ENCODE measurements at places on chromosomes 7 and 10. TPM values are rescaled to one million over a fixed set of nuclear protein-coding genes. Genes with fewer than 3 reads are reported as not detected.

ZNF365 gene
- 1.0 TPM for total RNA-seq

PNLIPRP2 gene
- total RNA-seq: not detected

FEZF1 gene
- not detected for total RNA-seq

ADAM22 gene
- total RNA-seq: 7.9 TPM

DNA sequence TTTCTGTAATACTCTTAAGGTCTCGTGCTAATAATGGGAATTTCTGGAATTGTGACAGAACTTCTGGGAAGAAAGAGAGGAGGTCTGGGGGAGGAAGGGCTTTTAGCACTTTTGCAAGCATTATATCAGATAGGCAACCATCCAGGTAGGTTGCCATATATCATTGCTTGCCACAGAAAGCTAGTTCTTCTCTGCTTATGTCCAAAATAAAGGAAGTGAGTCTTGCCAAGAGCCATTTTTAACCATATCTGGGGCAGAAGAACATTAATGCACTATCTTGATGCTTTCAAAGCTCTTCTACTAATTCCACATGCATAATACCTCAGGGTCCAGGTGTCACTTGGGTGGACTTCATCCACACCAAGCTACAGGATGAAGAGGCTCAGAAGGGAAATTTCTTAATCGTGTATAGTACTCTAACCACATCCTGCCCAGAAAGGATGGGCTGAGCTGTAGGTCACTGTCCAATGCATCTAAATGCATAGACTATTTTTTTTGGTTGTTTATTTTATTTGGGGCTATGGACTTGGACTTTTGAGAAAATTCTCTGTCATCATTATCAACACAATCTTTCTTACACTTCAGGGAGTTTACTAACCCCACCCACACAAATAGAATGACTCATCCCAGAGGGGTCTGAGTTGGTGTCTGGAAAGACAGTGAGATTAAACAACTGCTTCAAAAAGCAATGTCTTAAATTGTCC lies 68.9 kb upstream of the ADO start:
- DNase-seq: no peak

GRCh38 chr10:31146491-31147209 lies 115.0 kb upstream of the ZNF438 start:
- DNase-seq: peak; percentile 61

- no peak for DNase-seq
Measured at GRCh38 chr10:78559661-78560340, 509.0 kb upstream of the ZMIZ1 start.

- DNase-seq: peak; percentile 79
Measured at GRCh38 chr7:135253851-135254771, 20.5 kb downstream of the STRA8 start.

DNA sequence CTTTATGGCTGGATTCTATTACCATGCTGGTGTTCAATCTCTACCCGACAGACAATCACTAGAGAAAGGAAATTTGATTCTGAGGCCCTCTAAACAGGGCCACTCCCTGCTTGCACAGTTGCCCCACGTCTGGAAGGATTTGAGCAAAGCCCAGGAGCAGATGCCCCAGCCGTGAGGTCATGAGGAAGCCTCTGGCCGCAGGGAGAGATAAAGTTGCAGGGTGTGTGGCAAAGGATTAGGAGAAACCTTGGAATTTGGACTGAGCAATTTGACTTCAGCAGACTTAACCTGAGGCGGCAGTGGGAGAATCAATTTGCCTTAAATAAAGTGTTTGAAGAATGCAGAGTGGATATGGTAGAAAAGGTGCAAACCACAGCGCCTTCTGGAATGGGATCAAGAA lies 40.2 kb upstream of the KLF6 start:
- DNase-seq: no peak

DNA sequence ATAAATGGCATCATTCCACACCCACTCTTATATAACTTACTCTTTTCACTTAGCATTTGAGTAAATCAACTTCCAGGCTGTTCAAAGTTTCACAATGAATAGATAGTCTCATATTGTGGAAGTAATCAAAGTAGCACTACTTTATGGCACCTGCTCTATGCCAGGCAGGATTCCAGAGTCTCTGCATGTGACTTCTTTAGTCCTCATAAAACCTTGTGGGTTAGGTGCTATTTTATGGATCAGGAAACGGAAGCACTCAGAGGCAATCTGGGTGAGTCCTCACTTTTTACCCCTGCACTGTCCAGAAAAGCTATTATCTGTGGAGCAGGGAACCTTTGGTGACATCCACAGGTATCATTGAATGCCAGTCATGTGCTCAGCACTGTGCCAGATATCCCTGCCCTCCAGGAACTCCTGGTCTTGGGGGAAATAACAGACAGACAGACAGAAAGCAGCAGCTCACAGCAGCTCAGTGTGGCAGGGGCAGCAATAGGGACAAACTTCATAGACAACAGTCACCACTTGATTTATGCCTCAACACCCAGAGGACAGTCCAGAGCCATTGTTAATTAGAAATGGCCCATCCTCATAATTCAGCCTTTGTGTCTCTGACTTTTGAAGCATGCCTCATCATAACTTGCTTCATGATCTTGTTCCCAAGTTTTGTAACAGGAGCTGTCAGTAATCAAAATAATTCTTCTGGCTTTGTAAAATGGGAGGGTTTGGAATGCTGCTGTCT lies 160.6 kb downstream of the SEC23IP start:
- no peak for DNase-seq

DNA sequence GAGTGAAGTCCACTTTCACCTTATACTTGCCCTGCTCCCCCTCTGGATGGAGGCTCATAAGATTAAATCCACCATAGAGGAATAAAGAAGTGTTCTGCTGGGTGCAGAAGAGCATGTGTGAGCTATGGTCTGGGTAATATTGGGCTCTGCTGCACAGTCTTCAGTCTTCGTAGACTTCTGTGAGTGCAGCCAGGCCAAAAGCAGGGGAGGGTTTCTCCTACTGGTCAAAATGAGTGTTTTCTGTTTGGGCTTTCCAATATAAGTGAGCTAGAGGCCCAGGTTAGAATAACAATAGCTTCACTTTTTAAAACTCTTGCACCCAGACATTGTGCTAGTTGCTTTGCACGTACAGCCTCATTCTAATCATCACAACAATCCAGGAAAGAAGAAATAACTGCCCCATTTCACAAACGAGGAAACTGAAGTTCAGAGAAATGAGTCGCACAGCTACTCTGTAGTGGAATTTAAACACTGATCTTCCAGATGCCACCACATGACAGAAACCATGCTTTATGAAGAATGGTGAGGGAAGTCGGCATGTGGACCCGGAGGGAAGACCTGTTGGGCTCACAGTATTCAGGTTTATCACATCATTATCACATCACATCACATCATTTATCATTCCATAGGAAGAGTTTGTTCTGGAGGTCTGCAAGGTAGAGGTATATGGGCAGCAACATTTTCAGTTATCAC lies 23.8 kb upstream of the MSMB start:
- DNase-seq: no peak

DNA sequence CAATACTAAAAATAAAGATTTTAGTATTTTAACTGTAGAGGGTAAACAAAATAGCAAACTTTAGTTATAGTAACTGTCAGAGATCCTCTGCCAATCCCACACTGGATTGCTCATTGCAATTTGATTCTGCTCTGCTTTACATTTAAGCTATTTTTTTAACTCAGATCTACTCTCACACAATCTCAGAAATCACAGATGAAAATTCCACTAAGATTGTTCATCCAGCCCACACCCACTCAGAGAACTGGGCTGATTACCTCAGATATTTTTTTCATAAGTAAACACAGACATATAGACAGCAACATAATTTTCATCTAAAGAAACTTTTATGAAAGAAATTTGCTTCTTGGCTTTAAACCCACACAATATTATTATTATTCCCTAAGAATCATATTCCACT lies 7.0 kb downstream of the OSBPL3 start:
- no peak for DNase-seq

- no peak for DNase-seq
Measured at GRCh38 chr7:156842740-156843140, 50.2 kb downstream of the LMBR1 start.

GRCh38 chr10:100348389-100348927 lies 1.4 kb downstream of the SCD start:
- DNase-seq: no peak

- DNase-seq: no peak
Measured at GRCh38 chr7:148026713-148027112, 563.9 kb upstream of the C7orf33 start.

DNA sequence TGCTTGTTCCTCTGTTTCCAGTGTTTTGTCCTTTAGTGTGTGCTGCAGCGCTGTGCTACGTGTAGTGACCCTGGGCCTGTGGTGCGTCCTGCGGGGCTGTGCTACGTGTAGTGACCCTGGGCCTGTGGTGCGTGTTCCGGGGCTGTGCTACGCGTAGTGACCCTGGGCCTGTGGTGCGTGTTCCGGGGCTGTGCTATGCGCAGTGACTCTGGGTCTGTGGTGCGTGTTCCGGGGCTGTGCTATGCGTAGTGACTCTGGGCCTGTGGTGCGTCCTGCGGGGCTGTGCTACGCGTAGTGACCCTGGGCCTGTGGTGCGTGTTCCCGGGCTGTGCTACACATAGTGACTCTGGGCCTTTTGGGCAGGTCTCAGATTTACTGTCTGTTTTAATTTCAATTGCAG lies 60.1 kb downstream of the INPP5A start:
- DNase-seq: no peak

- DNase-seq: no peak
Measured at GRCh38 chr10:99551158-99551557, 18.4 kb downstream of the NKX2-3 start.

DNA sequence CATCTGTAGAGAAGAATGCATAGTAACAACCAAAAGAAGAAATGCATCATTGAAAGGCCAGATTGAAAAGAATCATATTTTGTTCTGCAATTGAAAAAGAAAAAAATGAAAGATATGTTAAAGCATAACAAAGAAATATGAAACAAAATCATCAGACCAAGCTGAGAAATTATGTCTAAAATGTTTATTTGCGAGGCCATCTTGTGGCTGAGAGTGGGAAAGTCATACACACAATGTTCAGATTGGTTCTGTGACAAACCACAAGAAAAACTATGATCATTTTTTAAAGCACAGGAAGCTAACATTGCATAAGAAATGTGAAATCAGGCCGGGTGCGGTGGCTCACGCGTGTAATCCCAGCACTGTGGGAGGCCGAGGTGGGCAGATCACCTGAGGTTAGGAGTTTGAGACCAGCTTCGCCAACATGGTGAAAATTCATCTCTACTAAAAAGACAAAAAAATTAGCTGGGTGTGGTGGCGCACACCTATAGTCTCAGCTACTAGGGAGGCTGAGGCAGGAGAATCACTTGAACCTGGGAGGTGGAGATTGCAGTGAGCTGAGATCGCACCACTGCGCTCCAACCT lies 36.6 kb downstream of the ABCB5 start:
- DNase-seq: no peak

DNA sequence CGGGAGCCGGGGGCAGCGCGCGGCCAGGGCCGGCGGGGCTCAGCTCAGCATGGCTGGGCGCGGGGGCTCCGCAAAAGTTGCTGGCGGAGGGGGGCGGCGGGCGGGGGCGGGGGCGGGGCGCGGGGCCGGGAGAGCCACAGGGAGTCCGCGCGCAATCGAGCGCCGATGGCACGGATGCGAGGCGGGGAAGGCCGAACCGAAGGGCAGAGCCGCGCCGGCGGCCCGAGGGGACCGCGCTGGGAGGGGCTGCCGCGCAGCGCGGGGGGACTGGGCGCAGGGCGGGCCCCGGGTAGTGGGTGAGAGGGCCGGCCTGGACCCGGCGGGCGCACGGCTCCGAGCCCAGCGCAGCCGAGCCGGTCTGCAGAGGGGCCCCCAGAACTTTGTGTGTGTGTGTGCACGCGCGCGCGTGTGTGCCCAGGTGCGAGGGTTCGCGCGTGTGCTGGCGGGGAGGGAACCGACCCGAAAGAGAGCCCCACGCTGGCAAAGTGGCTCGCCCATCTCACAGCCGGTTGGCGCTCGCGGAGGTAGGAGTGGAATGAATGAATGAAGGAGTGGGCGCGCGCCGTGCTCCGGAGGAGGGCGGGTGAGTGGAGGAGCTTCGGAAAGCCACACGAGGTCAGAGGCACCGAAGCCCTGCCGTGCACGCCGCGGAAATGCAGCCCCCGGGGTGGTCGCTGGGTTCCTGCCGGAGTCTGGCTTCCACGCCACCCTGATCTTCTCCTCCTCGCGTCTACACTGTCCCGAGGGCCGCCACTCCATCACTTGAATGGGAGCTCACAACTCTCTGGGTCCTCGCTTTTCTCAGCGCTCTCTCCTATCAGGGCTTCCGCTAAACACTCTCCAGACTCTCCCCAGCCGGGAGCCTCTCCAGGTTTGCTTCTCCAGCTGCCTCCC lies at the start of gene HIPK2:
TSS of gene HIPK2 (minus strand) at position 51 of the 894 bp plus-strand sequence. CDS start 375 bp downstream, outside the sequence.
- DNase-seq: peak; percentile 92
